T-helper 17 cell (primary cell): ENCODE measurements at places on chromosomes 5 and 9.
A peak's percentile ranks its signal among the peaks of the same experiment; 100 is the strongest.

DNA sequence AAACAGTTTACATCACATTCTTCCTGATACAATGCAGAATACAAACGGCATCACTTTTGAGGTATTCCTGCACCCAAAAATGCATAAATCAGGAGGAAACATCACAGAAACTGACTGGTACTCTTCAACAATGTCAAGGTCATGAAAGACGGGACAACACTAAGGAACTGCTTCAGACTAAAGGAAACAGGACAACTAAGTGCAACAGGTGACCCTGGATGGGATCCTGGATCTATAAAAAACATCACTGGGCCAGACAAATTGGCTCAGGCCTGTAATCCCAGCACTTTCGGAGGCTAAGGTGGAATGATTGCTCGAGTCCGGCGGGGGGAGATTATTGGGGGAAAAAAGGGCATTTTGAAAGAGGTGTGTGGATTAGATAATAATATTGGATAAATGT lies 22.6 kb downstream of the BTNL9 start:
- no peak for DNase-seq

DNA sequence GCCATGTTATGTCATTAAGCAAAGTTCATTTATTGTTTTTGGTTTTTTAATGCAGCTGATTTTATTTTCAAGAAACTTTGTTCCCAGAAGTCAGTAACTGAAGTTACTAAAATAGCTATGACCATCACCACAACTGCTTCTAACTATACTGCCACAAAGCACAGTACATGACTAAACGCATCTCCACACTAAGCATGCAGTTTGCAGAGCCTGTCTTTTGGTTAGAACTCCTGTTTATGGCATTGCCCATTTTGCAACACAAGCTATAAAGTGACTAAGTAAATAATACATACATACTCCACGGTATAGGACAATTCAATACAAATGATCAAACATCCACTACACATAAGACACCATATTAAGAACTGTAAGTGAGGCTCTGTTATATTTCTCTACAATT lies 109.7 kb downstream of the MLLT3 start:
- DNase-seq = no peak

GRCh38 chr9:125970340-125970739 lies 223.2 kb downstream of the PBX3 start:
- no peak for DNase-seq

DNA sequence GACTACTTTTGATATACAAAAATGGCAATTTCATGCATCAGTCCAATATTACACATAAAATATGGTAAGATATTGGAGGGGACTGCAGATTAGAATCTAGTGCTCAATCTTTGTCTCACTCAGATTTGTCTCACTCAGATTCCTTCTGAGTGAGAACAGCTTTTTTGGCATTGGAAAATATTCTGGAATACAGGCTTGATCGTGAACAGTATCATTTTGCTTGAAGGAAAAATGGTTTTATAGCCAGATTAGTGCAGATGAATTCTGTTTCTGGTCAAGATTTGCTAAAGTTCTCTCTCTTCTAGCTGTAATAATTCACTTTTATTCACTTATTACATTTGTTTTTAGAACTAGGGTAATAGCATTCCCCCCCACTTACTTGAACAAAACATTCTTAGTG lies 51.2 kb downstream of the MAN2A1 start:
- DNase-seq = no peak

DNA sequence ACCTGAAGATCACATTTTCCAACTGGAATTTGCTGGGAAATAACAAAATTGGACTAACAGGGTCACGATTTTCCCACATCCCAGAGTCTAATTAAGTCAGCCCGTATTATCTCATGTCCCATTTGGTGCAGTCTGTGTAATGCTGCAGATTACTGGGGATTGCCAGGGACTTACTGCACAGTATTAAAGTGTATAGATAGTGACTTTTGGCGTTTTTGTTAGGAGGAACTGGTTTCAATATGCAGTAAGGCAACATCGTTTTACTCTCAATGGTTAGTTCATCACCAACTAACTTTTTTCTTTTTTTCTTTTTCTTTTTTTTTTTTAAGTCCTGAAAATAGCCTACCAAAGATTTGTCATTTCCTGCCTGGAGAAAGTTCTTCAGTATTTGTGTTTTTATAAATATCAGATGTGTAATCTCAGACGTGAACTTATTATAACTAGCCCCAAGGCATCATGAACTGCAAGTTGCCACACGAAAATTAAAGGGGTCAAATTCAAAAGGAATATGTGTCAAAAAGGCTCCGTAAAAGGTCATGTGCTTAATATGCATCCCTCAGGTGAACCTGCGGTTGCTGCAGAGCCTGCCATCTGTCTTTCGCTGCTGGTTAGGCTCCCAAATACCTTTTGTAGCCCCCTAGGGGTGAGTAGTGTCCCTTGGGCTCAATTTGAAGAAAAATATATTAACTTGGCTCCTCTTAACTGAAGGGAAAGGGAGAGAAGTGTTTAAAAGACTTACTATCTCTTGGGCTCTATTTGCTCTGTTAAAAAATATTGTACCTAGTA lies 176.7 kb upstream of the ADAMTSL1 start:
- DNase-seq = no peak

DNA sequence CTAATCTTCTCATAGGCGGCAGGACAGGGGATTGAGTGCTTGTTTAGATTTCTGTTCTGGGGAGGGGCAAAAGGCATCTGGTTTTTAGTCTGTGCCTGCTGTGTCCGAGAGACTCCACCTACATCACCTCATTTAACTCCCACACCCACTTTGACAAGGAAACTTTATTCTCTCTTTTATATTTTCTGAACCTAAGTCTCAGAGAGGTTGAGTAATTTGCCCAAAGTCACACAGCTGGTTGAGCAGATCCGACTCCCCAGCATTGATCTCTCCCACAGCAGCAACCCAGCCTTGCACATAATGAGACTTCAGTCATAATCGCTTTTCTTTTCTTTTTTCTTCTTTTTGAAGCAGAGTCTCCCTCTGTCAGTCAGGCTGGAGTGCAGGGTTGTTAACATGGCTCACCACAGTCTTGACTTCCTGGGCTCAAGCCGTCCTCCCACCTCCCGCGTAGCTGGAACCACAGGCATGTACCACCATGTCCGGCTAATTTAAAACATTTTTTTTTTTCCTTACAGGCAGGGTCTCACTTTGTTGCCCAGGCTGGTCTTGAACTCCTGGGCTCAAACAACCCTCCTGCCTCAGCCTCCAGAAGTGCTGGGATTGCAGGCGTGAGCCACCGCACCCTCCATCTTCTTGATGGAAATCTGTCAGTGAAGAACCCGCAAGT lies 36.5 kb upstream of the ANKRD33B start:
- no peak for DNase-seq

DNA sequence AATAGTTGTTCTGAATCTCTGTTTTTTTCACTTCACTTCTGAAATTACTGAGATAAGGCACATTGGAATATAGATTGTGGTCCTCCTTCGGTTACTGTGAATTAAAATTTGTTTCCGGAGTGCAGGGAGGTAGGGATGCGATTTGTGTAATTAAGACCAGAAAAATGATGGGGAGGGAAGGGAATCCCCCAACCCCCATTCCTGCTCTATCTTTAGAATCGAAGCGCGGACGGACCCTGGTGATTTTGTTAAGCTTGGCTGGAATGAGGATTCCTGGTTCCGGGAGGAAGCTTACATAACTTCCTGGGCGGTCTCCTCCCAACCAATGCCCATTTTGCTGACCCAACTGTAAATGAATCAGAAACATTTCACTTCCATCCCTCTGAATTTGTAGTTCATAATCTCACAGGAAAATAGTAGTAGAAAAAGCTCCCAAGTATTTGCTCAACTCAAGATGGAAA lies 220.1 kb upstream of the MSX2 start:
- DNase-seq = no peak

DNA sequence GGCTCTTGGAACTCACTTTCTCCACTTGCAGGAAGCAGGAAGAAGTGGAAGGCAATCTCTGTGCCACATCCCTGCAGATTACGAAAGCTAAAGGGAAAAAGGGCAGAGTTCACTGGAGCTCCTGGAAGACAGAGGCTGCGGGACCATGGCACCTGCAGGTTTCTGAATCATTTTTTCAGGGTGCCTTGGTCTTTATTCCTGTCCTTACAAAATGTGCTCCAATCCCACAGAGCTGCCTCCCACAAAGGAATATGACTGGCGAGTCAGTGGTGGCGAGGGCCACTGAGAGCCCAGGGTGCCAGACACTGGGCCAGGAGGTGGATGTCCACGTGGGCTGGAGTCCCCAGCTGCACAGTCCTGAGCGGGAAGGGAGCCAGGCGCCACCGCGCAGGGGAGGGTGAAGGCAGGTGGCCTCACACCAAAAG lies 183.0 kb downstream of the FANCC start:
- DNase-seq = no peak

GRCh38 chr5:81950996-81951395 lies 20.8 kb upstream of the ATG10 start:
- DNase-seq = no peak

GRCh38 chr5:132489871-132490483 lies 596 bp downstream of the IRF1 start:
- peak; percentile 9 for DNase-seq

- no peak for DNase-seq
Measured at GRCh38 chr5:148542812-148543211, 111.5 kb downstream of the HTR4 start.

GRCh38 chr9:118567861-118568260 lies 801.4 kb downstream of the BRINP1 start:
- no peak for DNase-seq

GRCh38 chr5:96142786-96143434 lies 181.3 kb upstream of the ELL2 start:
- DNase-seq = no peak

DNA sequence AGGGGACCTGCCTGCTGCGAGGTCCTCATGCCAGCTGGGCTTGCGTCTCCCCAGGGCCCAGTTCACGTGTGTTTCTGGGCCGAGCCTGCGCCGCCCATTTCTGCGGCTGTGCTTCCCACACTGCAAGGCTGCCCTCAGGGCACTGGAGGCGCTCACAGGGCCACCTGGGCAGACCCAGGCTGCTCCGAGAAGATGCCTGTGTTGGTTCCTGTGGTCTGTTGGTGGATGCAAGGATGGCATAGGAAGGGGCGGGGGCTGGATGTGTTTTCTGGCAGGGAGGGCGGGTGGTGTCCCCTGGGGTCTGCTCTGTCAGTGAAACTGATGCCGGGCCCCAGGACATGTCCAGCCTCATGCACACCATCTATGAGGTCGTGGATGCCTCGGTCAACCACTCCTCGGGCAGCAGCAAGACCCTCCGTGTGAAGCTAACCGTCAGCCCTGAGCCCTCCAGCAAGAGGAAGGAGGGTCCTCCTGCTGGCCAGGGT lies 25.9 kb downstream of the NKD2 start:
- DNase-seq = no peak

DNA sequence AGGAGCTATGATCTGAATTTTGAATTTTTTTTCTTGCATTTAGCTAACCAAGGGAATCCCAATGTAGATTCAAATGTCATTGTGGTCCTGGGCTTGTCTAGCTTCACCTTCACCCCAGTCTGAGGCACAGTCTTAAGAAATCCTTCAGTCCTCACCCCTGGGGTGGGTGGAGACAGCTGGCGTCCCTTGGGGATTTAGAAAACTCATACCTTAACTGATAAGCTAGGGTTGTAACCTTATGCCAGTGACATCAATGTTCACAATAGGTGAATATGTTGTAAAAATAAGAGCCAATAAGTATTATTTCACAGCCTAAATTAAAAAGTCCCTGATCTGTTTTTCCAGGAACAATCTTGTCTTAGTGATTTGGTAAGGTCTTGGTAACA lies 4.6 kb downstream of the ISOC1 start:
- DNase-seq = no peak

- DNase-seq = no peak
Measured at GRCh38 chr5:38726279-38726678, 119.5 kb upstream of the OSMR start.
